Urothelium cell line (cell line): ENCODE measurements at places on chromosomes 1 and 21.

- DNase-seq: no peak
These were observed 62.0 kb upstream of the USP25 start for GRCh38 chr21:15667819-15668218.

GRCh38 chr21:26093122-26093521, 77.4 kb downstream of the APP start:
- no peak for DNase-seq

GRCh38 chr1:208245185-208245705, 1.1 kb upstream of the PLXNA2 start:
- peak; percentile 82 for DNase-seq

- DNase-seq: no peak
These were observed 8.9 kb upstream of the ADORA3 start for GRCh38 chr1:111512132-111512889.

- no peak for DNase-seq
These were observed 67.9 kb upstream of the PUM1 start for GRCh38 chr1:31133368-31133767.

DNA sequence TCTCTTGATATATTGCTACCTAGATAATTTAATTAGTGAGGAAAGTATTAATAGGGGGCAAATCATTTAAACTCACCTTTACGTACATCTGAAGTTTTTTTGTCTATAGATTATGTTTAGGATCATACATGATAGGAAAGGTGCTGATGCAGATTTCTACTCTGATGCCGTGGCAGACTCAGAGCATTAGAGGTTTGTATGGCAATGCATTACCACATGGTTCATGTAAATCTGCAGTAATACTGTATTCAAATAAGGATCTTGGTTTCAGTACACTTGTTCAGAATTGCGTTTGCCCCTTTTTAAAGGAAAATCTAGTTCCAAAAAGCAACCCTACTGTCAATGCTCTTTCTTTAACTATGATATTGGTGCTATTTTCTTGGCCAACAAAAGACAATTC, 288.3 kb downstream of the PTPRC start:
- DNase-seq: no peak

GRCh38 chr1:224383218-224383617, 26.5 kb downstream of the CNIH4 start:
- no peak for DNase-seq

GRCh38 chr21:9758888-9759287, 762.5 kb upstream of the TPTE start:
- no peak for DNase-seq

- no peak for DNase-seq
These were observed 55.7 kb downstream of the ADSS2 start for GRCh38 chr1:244395965-244396364.

- no peak for DNase-seq
These were observed 866 bp upstream of the WNT2B start for GRCh38 chr1:112507921-112508277.

GRCh38 chr1:171740987-171741871, 636 bp downstream of the VAMP4 start:
- DNase-seq: peak; percentile 58

GRCh38 chr1:226678251-226678650, 60.8 kb downstream of the ITPKB start:
- no peak for DNase-seq

- no peak for DNase-seq
These were observed 497.7 kb downstream of the NPHP4 start for GRCh38 chr1:5494518-5494917.

DNA sequence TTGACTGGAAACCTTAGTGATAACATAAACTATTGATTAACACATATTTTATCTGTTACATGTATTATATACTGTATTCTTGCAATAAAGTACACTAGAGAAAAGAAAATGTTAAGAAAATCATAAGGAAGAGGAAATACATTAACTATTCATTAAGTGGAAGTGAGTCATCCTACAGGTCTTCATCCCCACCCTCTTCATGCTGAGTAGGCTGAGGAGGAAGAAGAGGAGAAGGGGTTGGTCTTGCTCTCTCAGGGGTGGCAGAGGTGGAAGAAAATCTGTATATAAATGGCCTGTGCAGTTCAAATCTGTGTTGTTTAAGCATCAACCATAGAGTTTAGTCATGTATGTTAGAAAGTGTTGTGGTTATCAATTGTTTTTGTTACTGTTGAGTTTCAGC, 66.1 kb upstream of the CHODL start:
- no peak for DNase-seq

- no peak for DNase-seq
These were observed 576.1 kb upstream of the PTBP2 start for GRCh38 chr1:96145492-96145891.

DNA sequence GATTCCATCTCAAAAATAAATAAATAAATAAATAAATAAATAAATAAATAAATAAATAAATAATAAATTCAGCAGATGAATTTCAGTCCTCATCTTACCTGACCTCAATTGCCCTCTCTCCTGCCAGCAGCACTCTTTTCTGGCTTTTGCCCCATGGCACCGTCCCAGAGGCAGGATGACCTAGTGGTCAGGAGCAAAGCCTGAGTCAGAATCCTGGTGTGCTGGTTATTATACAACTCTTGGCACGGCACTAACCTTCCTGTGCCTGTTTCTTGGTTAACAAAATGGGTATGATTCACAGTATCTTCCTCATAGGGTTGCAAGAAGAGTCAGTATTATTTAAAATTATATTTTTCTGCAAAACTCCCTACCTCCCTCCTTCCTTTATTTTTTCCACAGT, 43.0 kb downstream of the NKAIN1 start:
- DNase-seq: no peak

DNA sequence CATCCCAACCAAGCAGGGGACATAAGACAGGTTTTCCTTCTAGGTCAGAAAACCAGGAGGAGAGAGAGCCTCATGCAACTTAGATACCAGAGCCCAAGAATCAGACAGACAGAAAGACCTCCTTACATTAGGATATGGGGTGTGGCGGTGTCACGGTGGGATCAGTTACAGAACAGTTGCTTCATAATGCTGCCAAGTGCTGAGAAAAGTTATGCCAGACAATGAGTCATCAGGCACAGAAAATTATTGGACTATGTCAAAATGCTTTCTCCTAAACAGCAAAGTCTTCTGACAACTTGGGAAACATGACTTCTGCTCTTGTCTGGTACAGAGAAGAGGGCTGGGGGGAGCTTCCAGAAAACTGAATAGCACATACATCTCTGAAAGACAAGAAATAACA, 1120.2 kb upstream of the TMPRSS15 start:
- peak; percentile 47 for DNase-seq

DNA sequence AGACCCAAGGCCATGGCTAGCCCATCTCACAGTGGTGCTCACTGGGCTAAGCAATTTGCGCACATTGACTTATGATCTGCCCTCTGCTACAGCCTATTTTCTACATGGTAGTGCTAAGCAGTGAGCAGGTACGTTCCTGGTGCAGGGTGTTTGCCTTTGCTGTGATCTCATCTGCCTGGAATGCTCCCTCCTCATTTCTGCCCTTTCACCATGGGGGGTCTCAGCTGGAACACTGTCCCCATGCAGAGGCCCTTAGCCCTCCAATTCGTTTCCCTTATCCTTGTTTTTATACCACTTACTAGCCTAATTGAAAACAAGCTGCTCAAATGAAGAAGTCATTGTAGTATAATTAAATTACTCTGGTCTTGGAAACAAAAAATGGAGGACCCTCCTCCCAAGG, 2.0 kb upstream of the B3GALT5 start:
- DNase-seq: no peak

GRCh38 chr1:180363246-180363995, 133.4 kb downstream of the LHX4 start:
- no peak for DNase-seq

GRCh38 chr1:7457811-7458210, 313.3 kb upstream of the VAMP3 start:
- no peak for DNase-seq

DNA sequence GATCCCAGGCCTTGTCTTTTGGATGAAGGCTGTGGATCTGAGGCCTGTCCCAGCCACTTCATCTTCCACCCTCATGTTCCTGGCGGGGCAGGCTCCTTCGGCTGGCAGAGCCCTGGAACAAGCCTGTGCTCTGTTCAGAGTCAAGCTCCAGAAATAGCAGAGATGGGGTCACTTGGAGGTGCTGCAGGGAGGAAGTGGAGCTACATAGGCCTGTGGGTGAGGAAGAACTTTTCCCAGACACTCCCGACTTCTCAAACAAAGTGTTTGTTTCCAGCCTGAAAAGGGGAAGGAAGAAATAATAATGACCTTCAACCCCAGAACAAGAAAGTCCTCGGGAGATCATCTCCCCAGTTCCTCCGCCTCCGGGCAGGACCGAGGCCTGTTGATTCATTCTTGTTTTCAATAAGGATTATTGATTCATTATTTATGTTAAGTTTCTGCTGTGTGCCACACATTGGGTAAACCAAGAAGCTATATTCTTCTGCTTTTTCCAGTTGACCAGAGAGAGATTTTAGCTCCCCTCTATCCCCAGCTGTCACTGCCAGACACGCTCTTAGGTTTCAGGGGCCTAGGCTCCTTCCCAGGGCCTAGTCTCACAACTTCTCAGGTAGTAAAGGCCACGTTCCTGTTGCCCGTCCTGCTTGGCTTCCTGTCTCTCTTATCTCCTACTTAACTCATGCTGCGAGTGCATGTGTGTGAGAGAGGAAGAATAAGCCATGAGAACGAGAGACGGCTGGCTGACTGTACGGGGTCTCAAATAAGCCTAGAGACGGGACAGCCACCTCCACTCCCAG, 16.9 kb downstream of the IKBKE start:
- no peak for DNase-seq

GRCh38 chr1:101216623-101217022, 20.2 kb upstream of the S1PR1 start:
- DNase-seq: no peak

- DNase-seq: no peak
These were observed 36.5 kb downstream of the GALNT2 start for GRCh38 chr1:230103306-230104173.

- DNase-seq: no peak
These were observed 89.9 kb downstream of the MT1HL1 start for GRCh38 chr1:236914375-236914774.

DNA sequence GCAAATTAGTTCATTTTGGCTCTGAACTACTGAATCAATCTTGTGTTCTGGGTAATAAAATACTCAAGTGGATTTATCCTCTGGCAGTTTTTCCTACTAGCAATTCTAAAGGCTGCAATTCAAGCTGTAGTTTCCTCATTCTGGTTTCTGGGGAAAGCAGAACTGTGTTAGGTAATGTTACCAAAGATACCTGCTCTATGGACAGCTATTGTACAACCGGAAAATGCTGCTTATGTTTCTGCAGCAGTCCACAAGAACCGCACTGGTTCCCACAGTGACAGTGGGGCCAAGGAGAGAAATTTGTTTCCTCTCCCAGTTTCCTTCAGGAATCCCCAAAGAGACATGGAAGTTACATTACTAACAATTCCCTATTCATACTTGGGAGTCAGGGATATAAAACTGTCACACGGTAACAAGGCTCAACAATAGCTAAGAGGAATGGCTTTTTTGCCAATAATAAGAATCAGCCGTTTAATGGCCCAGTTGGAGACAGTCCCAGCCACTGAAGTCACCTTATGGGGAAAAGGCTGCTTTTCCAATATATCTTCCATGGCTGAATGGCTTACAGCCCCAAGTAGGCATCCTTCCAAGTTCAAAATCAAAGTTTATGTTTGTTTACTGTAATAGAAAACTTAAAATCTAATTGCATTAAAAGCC, 52.6 kb downstream of the PCNX2 start:
- DNase-seq: no peak

DNA sequence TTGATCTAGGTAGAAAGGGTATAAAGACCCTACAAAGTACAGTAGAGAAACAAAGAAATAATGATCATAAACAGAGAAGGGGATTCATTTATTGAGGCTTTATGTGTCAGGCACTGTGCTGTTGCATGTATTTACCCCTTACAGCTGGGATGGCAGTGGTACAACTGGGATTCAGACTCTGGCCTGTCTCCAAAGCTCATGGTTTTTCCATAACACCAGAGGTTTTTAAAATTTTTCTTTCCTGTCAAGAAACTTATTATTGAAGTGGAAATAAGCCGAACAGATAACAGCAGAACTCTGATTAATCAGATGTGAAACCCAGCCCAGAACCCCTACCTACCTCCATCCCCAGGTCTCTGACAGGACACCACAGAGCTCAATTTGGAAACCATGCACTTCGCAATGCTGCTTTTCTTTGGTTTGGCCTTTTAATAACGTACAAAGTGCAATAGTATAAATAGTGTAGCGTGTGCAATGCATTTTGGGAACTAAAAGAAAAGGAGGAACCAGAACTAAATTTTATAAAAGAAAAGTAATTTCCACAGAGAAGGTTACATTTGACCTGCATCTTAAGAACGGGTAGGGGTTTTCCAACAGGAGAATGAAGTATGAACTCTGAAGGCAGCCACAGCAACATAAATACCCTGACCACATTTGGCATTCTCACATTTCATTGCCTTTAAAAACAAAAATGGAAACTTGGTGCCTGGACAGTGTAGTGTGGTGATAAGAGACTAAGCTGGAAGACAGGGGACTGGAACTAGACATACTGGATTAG, 92.0 kb upstream of the S1PR1 start:
- no peak for DNase-seq

GRCh38 chr21:31273278-31273677, 70.8 kb downstream of the TIAM1 start:
- peak; percentile 23 for DNase-seq
